ENCODE measurements at places on chromosomes 12 and 14.

GRCh38 chr14:22980672-22981089 is 1.7 kb downstream of the AJUBA start:
- no peak for DNase-seq

DNA sequence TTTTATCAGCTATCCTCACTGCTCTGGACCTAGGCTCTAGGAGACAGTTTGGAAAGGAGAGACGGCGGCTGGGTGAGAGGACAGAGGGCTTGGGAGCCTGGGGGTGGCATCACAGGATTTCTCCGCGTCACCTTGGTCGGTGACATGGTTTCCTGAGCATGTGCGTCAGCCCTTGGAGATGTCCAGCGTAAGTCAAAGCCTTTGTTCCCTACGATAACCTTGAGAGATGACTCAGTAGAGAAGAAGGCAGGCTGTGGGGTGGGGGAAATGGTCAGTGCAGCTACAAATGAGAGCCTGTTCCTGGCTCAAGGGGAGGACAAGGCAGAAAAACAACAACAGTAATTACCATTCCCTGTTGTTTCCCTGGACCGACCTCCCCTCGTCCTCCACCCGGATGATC is 90.2 kb upstream of the TBX3 start:
- DNase-seq, result no peak

DNA sequence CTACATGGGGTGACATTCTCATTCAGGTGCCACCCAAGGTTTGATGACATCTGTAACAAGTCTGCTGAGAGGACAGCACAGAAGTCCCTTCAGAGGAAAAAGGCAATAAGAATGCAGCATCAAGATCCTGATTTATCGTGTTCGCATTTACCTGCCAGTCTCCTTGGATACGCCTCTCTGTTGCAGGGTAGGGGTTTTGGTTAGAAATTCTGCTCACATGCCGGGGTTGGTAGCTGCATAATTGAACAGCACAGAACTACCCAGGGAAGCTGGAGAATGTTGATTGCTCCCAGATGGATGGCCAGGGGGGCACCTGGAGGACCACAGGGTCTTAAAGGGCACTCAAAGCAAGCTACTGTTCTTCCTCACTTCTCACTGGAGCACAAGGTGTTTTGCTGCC is 31.1 kb upstream of the CHST11 start:
- no peak for DNase-seq

- no peak for DNase-seq
Observed at GRCh38 chr12:90055071-90055470, 346.4 kb upstream of the ATP2B1 start.

DNA sequence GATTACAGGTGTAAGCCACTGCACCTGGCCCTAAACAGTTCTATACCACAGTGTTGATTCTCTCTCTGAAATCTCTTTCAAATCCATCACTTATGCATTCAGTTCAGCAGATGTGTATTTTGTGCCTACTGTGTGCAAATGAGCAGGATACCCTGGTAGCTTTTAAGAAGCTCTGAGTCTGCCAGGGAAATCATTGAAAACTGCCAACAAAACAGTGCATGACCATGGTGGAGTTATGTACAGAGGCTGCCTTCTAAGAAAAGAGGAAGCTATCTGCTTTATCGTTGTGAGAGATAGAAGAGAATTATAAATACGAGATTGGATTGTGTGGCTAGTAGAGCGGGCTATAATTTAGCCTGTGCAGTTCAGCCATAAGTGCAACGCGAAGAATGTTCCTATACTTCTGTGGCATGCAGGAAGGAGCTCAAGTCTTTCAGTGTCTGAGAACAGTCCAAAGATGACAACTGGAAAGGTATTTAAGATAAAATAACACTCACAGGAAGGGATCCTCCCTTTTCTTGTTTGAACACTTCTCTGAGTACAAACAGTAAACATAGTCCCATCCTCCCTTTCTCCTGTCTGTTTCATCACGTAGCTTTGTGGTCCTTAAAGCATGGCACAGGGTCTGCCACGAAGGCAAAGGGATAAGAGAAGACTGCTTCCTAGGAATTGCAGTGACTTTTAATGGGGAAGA is 4.3 kb downstream of the DIP2B start:
- no peak for DNase-seq

GRCh38 chr12:116455540-116456329 is 103.4 kb upstream of the MAP1LC3B2 start:
- peak; percentile 70 for DNase-seq

DNA sequence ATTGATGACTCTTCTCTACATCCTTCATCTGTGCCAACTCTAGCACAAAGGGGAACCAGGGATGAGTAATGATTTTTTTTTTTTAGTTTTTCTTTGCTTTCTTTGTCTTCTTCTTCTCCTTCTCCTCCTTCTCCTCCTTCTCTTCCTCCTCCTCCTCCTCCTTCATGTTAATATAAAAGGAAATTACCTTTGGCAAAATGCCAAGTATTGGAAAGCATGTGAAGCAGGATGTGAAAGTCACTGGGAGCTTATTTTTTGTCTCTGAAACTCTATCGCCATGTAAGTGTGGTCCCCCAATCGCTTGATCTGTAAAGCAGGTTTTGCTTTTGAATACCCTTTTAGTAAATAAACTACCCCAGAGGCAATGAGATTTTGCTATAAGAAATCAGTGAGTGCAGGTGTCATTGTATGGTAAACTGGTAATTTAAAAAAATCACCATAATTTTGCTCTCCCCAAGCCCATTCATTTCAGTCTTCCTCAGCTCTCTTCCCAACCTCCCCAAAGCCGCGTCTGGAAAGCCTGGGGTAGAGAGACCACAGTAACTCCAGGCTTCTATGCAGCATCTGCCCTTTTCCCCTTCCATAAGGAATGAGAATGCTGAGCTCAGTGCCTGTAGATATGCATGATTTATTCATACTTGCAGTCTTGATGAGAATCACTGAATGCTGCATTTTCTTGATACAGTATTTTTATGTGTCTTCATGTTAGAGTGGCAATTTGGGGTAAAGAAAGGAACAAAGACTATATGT is 388.7 kb downstream of the TMEM117 start:
- DNase-seq, result no peak

- no peak for DNase-seq
Observed at GRCh38 chr14:30312214-30312613, 246.7 kb upstream of the G2E3 start.

- peak; percentile 87 for DNase-seq
Observed at GRCh38 chr14:76761136-76761959, at the start of gene VASH1. Gene VASH1, plus strand, starts transcription at chr14:76761468. Its CDS starts 1,354 bp downstream, at chr14:76762822.

DNA sequence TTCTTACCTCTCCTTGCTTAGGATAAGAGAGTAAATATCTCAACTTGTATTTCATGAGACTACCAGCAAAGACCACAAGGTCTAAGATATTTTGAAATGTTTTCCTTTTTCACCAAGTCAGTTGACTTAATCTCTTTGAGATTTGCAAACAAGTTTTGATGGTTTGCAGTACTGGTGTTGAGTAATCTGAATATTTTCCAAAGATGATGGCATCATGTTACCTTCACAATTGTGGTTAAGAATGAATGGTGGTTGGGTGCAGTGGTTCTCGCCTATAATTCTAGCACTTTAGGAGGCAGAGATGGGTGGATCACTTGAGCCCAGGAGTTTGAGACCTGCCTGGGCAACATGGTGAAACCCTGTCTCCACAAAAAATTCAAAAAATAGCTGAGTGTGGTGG is 225.7 kb downstream of the TMTC2 start:
- no peak for DNase-seq

DNA sequence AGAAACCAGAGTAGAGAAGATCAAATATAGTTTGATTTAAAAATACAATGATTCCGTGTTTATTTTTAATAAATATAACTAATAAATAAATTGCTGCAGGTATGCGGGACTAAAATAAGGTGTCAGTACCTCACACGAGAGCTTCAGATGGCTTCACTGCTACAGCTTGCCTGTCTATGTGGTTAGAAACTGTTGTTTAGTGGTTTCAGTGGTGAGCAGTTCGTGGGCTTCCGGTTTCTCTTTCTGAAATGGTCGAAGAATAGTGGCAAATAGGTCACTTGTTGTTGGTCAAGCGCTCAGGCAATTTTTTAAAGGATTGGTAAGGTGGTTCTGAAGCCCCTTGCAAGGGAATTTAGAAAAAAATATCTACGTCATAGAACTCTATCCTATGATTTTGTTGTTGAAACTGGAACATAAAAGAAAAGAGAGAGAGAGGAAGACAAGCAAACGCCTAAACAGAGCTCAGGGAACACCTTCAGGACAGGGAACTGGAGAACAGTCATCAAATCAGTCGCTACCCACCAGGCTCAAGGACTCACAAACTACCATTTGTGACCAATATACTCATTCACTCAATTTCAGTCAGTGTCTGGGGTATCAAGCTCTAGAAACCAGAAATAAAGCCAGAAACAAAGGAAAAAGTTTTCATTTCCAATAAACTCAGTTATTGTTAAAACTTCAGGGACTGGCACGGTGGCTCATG is 31.3 kb downstream of the GABARAPL1 start:
- DNase-seq, result peak; percentile 39

DNA sequence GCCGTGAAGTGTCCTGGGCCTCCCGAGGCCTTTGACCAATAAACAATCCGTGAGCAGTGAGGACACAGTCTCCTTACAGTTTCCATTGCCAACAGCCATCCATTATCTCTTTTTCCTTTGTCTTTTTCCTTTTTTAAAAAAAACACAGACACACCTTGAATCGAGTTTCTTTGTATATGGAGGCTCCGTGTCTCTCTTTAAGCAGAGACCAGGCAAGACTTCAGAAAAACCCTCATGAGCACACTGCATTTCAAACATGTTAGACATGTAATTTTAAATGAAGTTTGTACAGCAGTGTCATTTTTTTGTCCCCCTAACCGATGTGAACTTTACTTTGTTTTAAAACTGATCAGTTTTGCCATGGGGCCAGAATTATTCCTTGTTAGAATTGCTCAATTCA is 111.1 kb downstream of the SPTSSA start:
- DNase-seq, result no peak

DNA sequence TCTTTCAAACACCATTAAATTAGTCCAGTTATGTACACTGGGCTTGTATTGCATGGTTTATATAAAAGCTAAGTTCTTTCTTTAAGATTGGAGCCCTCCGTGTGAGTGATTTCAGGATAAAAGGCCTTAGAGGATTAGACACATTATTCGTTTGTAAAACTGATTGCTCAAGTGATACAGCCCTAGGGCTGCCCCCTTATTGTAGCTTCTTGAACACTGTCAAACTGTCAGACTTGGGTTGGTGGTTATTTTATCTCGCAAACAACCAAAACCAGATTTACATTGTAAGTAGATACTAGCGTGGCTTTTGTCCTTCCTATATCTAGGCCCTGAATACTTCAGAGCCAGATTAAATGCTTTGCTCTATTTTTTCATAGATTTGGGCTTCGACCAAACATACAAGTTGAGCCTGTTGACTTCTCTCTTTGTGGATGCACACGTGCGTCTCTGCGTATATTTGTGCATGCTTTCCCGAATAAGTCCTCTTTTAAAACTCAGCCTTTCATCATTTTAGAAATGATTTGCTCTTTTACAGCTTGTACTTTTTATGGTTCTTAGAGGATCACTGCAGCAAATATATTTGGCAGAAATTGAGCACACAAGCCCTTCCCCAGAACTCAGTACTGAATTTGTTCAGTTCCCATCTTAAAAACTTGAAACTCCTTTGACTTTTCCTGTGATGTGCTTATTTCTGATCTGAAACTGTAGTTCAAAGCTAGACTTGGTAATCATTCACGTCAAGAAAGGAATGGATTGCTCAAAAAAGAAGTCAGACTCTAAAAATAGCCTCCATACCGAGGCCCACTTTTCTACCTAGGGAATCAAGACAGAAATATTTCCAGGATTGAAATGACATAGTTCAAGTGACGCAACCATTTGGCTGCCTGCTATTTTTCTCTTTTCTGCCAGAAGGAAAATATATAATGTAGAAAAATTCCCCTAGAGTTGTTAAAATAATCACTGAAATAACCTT is 129.5 kb downstream of the ETV6 start:
- peak; percentile 13 for DNase-seq

GRCh38 chr14:81971911-81972310 is 438.3 kb upstream of the SEL1L start:
- DNase-seq, result no peak

- DNase-seq, result peak; percentile 17
Observed at GRCh38 chr14:61705017-61705416, 9.7 kb downstream of the HIF1A start.

- no peak for DNase-seq
Observed at GRCh38 chr12:42485823-42486222, 103.7 kb downstream of the PRICKLE1 start.

GRCh38 chr12:56374726-56375597 is 12.3 kb upstream of the APOF start:
- no peak for DNase-seq

- DNase-seq, result no peak
Observed at GRCh38 chr14:56733396-56733795, 76.9 kb downstream of the OTX2 start.

DNA sequence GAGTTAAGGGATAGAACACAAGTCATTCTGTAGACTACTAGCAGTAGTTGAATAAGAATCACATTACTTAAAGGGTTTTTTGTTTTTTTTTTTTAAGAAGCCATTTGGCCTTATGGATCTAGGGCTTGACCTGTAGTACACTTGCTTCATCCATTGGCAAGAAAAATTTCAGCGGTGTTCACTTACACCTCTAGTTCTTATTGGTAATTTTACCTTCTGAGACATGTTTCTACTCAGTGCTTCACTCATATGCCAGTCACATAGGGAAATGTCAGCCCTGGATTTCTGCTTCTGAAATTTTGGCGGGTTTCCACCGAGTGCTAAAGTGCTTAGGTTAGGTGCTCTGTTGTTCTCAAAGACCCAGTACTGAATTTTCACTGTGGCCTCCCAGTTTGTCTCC is 72.9 kb downstream of the FRMD6 start:
- no peak for DNase-seq

GRCh38 chr14:69673104-69673503 is 61.7 kb downstream of the SUSD6 start:
- no peak for DNase-seq

DNA sequence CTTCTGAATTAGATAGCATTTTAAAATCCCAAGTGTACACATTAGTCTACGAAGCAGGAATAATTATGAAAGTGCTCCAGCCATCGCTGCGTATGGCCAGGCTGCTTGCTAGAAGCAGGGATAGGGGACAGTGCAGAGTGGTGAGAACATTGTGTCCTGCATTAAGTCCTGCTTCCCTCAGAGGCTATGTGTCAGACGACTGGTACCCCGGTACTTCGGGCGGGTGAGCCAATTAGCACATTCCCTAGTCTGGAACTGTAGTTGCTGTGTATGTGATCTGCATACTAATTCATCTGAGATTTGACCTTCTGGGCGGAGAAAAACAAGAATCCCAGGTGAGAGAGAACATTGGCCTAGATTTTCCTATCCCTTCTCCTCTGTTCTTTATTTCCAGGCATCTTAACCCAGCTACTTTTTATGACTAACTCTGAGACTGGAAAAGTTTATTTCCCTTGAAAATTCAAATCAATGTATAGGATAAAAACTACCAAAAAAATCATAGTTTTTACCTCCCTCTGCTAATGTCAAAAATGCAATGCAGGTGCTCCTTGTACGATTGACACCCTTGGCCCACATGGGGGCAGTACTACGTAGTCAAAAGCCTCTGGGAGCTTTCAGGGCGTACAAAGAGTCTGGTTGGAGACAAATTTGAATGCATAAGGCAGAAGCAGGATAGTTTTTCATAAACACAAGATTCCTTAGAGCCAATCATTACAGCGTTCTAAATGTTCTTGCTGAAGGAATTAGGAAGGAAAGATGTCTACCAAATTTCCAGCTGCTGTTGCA is 764.3 kb downstream of the NOVA1 start:
- DNase-seq, result no peak

Data from suppressor macrophage treated with lipopolysaccharide for 1 hour (primary cell).